Stimulated activated CD8-positive, alpha-beta memory T cell treated with anti-CD3 and anti-CD28 coated beads, Interleukin-4, amount 100 ng/mL, for 24 hours (primary cell): ENCODE measurements at places on chromosomes 11 and 22.

DNA sequence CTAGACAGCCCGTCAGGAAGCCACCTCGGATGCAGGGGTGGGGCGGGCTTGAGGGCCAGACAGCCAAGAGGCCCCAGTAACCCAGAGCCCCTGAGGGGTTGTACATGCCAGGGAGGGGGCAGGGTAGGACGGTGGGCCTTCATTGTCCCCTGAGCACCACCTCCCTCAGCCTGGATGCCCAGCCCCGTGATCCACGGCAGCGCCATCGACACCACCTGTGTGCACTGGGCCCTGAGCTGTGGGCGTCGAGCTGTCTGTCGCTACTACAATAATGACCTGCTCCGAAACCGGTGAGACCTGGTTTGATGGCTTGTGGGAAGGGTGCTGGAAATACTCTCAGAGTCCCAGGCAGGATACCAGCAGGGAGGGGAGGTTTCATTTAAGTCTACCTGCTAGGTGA, 37.4 kb upstream of the TPBGL start:
- no peak for DNase-seq

DNA sequence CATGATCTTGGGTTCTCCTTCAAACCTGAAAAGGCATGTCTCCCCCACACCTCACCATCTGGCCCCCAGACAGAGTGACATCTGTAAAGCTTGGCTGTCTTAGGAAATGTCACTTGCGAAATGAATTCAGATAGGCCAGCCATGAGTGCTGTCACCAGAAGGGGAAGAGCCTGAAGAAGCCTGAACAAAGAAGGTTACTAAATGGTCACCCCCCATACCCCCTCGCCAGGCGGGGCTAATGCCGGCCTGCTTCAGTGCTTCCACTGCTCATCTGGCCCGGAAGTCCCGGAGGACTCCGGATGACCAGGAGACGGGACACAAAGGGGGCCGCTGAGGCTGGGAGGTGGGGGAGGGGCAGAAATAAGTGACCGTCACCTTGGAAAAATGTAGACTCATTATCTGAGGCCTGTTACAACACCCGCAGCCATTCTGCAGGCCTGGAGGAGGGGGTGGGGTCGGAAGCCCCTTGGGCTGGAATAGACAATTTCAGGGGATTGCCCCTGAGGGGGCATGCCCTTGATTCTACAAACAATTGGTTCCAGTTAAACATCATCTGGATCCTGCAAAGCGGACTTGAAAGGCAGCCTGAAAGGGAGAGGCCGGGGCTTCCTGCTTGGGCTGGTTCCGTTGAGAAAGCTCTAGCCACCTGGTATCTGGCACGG, 43.2 kb downstream of the NAT10 start:
- DNase-seq = no peak

DNA sequence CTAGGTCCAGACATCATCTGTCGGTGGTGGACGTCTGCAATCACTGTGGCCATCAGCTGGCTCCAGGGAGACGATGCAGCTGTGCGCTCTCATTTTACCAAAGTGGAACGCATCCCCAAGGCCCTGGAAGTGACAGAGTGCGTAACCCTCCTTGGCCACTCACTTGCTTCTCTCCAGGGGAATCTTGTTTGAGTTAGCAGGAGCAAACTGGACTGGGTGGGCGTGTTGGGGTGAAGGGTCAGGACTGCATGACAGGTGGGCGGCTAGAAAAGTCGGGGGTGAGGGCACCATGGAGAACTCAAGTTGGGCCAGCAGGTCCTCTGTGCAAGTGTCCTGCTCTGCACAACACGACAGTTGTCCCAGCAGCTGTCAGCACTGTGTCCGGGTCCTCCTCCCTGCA, 16.2 kb downstream of the SHISA8 start:
- DNase-seq = no peak

DNA sequence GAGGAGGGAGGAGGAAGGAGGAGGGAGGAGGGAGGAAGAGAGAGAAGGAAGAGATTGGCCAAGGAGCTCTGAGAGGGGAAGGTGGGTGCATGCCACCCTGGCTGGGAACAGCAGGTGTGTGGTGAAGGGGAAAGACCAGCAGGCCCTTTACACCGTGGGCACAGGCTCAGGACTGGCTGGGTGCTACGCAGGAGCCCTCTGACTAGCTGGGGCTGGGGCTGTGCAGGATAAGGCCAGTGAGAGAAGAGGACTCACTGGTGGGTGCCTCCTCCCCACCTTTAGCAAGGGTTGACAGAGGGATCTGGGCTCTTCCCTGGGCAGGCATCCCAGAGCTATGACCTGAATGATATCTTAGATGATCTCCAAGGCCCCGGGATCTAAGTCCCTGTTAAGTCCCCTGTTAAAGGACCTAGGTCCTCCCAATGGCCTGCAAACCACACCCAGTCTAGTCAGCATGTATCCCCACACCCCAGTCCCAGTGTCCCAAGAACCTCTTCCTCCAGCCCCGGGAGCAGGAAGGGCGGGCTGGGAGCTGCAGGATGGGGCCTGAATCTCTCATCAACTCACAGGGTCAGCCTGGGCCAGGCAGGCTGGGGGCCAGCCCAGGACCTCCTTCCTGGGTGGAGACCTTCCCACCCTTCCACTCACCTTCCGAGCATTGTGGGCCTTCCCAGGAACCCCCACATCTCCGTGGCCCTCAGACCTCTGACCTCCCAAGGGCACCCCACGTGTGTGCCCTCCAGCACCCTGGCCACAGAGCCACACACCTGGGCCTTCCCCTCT, 55.4 kb downstream of the CDKN1C start:
- no peak for DNase-seq

DNA sequence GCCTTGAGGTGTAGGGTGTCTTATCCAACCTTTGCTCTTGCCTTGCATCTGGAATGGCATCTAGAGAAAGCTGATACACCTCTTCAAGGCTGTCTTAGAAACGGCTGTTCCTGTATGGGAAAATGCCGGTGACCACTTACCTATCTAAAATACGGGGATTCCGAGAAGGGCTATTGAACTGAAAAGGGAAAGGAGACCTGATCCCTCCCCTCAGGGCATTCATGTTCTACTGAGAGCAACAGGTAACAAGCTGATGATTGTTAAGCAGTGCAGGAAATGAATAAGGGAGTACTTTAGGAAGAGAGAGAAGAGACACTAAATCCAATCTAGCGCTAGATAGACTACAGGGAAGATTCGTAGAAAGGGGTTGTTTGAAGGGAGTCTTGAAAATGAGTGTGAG, 1388.1 kb downstream of the FAM181B start:
- no peak for DNase-seq

DNA sequence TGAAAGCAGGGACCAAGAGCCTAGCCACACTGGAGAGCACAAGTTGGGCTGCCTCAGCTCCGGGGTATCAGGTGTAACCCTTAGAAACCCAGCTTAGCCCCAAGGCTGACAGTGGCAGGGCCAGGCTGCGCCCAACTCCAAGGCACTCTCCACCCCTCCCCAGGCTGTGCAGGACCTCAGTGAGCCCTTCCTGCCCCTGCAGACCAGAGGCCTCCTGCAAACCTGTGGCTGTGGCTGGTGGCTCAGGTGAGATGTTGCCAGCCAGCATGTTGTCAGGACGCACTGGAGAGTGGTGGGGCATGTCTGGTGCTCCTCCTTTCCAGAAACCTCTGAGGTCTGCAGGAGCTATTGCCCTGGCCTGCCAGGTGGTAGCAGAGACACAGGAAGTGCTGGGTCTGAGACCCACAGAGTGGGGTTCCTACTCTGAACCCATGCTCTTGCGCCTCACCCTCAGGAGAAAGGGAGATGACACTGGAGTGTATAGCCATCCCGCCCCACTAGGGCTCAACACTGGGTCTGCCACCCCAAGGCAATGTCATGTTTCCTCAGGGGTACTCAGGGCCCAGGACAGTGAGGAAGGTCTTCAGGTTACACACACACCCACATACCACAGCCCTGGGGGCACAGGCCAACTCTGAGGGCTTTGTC, 2.4 kb upstream of the SCARF2 start:
- DNase-seq = no peak

- no peak for DNase-seq
These were observed 37.5 kb downstream of the IRAG1 start for GRCh38 chr11:10655943-10656576.

DNA sequence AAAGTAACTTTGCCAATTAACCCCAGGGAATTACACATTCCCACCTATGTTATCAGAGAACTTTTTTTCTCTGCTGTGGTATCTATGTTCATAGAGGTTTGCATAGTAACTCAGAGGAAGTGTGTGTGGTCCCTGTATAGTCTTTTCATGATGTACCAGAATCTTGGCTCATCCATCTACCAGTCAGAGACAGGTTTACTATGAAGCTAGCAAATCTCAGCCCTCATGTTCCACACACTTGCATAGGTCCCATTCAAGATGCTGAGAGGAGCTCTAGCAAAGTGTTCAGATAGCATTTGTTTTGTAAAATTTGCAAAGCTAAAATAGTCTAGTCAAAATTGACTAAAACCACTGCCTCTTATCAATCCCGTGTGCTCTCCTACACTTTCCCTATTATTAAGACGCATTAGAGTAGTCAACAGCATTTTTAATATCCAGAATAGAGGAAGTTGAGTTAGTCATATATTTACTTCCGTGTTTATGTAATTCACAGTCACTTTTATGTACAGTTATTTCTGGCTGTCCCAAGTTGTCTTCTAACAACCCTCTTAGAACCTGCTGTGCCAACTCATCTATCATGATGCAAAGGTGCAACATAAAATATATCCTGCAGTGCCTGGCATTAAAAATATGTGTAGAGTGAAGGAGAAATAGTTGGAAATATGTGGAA, 184.2 kb downstream of the FAM76B start:
- DNase-seq = no peak

DNA sequence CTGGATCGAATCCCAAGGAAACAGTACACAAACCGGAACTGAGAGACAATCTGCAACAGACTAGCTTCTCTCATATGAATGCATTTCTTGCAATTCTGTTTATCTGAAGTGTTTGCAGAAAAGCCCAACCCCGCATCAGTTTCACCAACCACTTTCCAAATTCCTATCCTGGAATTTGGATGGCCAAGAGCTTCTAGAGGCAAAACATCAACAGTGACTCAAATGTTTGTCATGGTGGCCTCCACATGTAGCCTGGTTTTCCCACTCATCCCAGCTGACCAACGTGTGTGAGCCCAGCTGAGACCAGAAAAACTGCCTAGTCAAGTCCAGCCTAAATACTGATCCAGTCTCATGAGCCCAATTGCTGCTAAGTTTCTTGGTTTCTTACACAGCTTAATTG, 8.3 kb upstream of the MIEF1 start:
- no peak for DNase-seq

DNA sequence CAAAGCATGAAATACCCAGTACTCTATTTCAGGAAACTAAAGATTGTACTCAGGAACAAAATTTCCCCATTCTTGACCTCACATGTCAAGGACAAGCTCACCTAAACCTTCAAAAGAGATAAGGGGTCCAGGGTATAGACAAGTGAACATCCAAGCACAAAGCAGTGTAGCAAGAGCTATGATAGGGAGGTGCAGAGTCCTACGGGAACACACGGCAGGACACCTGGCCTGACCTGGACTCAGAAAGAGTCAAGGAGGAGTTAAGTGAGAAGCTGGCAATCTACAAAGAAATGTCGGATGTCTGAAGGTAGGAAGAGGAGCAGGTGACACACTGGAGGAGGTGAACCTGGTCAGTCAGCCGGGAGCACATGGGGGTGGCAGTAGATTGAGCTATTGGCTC, 67.1 kb upstream of the LDLRAD3 start:
- DNase-seq = no peak

- DNase-seq = no peak
These were observed 17.0 kb downstream of the NCR3LG1 start for GRCh38 chr11:17368551-17368950.

DNA sequence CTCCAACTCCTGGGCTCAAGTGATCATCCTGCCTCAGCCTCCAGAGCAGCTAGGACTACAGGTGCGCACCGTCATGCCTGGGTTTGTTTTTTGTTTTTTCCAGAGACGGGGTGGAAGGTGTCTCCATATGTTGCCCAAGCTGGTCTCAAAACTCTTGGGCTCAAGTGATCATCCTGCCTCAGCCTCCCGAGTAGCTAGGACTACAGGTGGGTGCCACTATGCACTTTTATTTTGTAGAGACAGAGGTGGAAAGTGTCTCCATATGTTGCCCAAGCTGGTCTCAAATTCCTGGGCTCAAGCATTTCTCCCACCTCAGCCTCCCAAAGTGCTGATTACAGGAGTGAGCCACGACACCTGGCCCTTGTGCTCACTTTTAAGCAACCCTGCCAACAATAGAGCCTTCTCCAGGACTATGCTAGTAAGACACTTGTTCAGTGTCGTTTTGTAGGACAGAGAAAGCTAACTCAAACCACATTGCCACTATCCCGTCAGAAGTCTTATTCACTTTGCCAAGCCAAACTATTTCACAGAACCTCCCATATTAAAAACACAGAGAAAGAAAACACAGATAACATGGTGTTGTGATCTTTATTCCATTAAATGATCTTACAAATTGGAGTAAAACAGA, 9.4 kb upstream of the PLAAT3 start:
- no peak for DNase-seq

DNA sequence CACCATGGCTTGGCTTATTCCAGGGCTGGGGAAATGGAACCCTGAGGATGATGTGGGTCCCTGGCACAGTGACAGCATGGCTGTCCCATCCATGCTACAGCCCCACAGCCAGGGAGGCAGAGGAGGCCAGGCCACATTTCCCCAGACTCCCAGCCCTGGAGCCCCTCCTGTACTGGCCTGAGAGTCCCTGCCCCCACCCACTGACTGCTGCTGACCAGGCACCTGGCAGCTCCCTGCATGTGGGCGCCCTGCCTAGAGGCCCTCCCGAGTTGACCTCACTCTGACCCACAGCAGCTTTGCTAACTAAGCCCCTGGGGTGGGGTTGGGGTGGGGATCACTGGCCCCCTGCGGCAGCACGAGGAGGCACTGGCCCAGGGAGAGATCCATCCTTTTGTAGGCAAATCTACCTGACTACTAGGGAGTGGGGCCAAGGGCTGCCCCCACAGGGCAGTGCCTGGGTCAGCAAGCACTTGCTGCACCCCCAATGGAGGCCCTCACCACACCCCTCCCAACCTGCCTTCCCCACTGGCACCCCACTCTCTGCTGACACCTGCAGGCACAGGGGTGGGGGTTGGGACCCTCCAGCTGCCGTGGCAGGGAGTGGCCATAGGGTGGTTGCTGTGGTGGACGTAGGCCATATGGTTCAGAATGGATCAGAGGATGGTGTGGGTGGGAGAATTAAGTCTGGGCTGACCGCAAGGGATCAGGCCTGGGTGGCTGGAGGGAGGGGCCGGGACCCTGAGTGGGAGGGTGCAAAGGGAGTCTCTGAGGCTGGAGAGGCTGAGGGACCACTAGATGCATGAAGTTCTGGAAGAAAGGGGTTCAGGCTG, 17.4 kb downstream of the ARVCF start:
- DNase-seq = no peak

- DNase-seq = no peak
These were observed 32.2 kb upstream of the GAB2 start for GRCh38 chr11:78449866-78450265.

GRCh38 chr11:76772100-76772782, 10.9 kb upstream of the TSKU start:
- no peak for DNase-seq

DNA sequence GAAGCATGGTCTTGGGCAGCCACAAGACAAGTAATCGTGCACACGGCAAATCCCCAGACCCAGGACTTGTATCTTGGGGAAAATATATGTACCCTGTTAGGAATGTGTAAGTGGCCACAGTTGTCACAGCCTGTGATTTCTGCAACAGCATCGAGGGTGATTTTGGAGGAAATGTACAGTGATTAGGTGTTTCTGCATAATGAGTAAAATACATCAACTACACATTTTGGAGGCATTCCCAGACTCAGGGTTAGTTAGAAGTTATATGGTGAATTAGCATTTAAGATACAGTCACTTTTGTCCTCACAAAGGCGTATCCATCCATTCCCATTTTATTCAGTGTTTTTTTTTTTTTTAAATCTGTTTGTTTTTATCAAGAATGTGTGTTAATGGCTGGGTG, 28.4 kb downstream of the SUSD2 start:
- DNase-seq = no peak

GRCh38 chr11:102831489-102832440, 11.6 kb downstream of the MMP3 start:
- no peak for DNase-seq
